ENCODE measurements at places on chromosomes 1 and 21. TPM values are rescaled to one million over a fixed set of nuclear protein-coding genes. Genes with fewer than 3 reads are reported as not detected.

Gene SPATA45
- 1.8 TPM for total RNA-seq

Gene CD101
- total RNA-seq = 1.2 TPM

Gene TCEA3
- total RNA-seq = 0.07 TPM

Gene PGD
- 62.3 TPM for total RNA-seq

Gene TRIM33
- 20.6 TPM for total RNA-seq

Gene FTCD
- total RNA-seq = not detected

Gene CRB1
- 0.07 TPM for total RNA-seq

Gene CEPT1
- total RNA-seq = 49.1 TPM

Gene FAM167B
- 0.20 TPM for total RNA-seq

Gene OLFML2B
- total RNA-seq = 21.1 TPM

Gene JMJD4
- total RNA-seq = 18.8 TPM

Gene SPRR2B
- not detected for total RNA-seq

Gene MAP10
- 3.9 TPM for total RNA-seq

Gene CELA2A
- total RNA-seq = not detected

- no peak for DNase-seq
These were observed 5.3 kb downstream of the TTC24 start for GRCh38 chr1:156584813-156585212.

GRCh38 chr1:26739329-26739914 is 43.6 kb downstream of the ARID1A start:
- DNase-seq = no peak

GRCh38 chr21:32819694-32820093 is 48.1 kb upstream of the PAXBP1 start:
- peak; percentile 10 for DNase-seq

DNA sequence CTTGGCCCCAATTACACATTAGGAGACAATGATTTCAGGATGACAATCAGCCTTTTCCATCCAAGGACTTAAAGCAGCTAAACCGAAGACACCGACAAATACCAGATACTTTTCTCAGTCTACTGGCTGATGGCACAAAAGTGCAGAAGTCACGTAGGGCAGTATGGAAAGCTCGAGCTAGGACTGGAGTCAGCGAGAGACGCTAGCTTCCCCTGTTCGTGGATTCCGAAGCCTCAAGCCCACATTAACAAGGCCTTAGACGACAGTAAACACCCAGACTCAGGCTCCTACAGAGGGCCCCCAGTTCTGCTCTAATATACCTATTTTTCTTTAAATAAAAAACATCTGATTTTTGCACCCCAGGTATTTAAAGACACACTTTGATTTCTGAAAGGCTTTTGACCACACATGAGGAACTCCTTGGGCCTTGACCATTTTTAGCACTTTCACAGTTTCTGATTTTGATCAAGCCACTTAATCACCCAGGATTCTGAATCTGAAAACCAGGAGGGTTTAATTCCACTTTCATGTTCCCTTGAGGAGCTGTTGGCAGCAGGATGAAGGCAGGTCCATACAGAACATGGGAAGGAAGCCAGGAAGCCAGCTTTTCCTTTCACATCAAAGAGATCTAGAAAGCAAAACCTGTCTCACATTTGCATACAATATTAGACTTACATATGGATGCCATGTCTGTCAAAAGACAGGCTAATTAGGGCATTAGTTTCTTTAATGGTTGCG is 204.1 kb downstream of the GABPA start:
- DNase-seq = no peak

DNA sequence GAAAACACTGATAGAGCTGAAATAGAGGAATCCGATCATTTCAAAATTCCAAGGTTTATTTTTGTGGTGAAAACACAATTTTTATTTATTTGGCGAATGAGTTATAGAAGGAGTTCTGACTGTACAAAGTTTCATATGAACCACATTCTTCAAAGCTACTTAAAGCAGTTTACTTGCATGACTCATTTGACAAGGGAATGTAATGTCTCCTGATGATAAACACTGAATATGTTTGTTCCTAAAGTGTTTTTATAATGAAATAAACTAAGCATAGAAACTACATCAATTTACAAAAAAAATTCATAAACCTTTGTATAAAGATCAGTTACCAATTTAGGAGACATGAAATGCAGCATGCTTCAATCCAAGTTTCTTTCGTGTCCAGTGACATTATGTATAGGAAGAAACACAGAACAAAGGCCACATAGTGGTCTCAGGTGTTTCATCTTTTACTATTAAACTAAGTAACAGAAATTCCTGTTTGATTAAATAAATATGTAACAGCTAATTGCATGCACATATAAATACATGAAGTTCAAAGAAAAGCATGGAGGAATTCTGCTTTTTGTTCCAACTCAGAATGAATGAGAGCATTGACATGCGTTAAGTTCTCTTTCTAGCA is 2.5 kb downstream of the PRKACB start:
- peak; percentile 79 for DNase-seq

DNA sequence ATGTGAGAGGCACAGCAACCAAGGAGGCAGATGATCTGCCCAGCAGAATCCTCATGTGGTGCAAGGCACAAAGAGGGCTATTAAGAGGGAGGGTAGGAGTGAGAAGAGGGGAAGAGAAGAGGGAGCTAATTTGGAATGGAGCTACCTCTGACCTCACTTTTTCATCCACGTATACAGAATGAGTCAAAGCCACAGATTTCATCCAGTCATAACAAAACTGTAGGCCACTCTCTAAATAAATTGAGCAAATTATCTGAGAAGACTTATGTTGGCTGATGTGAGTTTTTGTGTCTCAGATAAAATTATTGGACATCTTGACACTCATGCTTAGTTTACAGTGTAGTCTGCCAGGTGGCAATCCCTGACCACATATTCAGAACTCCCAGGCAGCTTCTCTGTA is 325.6 kb downstream of the TTLL7 start:
- peak; percentile 42 for DNase-seq

DNA sequence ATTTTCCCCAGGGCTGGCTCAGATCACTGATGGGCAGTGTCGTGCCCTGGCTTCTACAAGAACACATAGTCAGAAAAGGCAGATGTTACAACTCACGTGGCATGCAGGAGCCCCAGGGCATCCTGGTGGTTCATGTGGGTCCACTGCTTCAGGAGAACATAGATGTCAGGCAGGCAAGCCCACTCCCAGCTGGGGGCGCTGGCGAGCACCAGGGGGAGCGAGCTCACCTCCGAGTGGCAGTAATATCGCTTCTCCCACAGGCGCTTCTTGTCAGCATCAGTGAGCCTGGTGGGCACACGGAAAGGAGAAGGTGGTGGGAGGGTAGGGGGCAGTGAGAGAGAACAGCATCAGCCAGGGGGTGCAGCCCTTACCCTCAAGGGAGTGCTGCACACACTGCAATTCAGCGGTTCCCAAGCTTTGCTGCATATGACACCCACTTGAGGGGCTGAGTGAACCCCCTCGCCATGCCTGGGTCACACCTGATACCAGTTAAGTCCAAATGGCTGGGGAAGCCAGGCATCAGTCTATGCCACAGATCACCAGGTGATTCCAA is 34.3 kb upstream of the PPP1R15B start:
- peak; percentile 42 for DNase-seq

DNA sequence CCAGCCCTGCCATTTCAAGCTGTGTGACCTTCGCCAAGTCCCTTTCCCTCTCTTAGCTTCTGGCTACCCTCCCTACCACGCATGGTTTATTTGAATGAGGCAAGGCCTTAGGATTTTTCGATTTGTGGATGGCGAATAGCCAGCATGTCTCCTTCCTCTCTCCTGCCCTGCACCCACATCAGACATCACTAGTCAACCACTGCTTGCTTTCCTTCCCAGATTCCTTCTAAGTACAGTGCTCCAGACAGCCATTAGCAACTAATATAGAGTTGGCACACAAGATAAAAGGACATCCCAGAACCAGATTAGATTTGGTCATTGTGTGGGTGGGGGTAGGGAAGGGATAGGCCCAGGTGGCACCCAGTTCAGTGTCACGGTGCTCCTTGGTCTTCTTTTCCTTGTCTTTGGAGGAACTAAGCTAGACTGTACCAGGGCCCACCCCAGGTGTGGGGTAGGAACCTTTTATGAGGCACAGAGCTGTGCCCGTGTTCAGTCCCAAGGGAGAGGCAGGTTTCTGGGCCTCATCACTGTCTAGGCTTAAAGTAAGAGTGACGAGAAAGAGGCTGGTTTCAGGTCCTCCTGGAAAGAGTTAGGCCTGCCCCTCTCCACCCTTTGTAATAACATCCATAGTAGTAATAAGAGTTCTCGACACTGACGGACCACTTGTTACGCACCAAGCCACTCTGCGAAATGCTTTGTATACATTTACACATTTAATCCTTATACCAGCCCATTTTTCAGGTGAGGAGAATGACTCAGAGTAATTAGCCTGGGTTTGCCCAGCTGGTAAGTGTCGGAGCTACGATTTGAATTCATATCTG is 8.6 kb downstream of the ALPL start:
- DNase-seq = no peak

DNA sequence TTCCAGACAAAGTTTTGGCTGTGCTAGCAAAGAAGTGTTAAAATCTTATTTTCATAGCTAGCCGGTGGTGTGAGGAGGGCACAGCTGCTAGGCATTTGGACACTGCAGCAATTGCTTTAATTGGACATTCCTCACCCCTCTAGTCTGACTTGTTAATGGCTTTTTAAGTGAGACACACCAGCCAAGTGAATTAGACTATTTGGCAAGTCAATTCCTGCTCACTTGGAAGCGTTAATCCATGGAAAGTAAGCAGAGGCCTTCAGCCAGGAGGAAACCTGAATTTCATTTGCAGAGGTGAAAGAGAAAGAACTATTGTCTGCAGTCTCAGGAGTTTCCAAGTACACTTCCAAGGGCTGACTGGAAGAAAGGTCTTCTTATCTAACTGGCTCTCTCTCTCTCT is 175.7 kb downstream of the ST6GALNAC3 start:
- no peak for DNase-seq

- DNase-seq = peak; percentile 75
These were observed 652.5 kb downstream of the KIF26B start for GRCh38 chr1:245807306-245807705.

- DNase-seq = no peak
These were observed 283.5 kb downstream of the RWDD3 start for GRCh38 chr1:95517506-95517905.

GRCh38 chr1:199545780-199546179 is 481.7 kb upstream of the NR5A2 start:
- DNase-seq = peak; percentile 44

DNA sequence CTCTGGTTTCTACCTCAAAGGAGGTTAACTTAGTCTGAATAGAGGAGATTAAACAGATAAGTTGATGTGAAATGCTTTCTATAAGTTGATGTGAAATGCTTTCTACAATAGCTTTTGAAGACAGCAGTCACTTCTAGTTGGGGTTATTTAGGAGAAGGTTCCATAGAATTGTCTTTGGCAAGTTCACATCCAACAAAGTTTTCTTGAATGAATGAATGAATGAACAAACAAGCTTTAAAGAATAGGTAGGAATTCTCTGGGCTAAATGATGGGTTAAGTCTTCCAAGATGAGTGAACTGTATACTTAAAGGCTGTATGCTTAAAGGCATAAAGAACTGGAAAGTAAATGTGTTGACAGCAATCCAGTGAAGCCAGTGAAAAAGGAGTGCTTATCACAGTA is 1.9 kb downstream of the CDC73 start:
- no peak for DNase-seq

DNA sequence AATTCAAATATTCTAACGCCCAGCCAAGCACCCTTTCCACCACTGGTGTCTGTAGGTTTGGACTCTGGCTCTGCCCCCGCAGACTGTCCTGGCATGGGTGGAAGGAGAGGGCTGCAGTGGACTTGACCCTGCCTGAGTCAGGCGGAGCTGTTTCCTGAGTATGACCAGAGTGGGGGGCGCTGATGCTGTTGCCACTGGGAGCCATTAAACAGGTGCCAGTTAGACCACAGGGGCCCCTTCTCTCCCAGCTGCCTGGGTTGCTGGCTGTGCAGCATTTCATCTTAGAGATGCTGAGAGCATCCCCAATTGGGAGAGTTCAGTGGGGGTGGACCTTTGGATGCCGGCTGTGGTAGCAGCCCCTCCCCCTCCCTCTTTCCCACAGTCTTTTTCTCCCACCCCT is 539.5 kb downstream of the MATN1 start:
- no peak for DNase-seq

GRCh38 chr1:225845571-225846259 is 35.8 kb downstream of the EPHX1 start:
- DNase-seq = peak; percentile 76

- no peak for DNase-seq
These were observed 98.2 kb upstream of the ZNHIT6 start for GRCh38 chr1:85806236-85806965.

GRCh38 chr1:205792961-205793673 is 17.8 kb upstream of the RAB29 start:
- DNase-seq = no peak

DNA sequence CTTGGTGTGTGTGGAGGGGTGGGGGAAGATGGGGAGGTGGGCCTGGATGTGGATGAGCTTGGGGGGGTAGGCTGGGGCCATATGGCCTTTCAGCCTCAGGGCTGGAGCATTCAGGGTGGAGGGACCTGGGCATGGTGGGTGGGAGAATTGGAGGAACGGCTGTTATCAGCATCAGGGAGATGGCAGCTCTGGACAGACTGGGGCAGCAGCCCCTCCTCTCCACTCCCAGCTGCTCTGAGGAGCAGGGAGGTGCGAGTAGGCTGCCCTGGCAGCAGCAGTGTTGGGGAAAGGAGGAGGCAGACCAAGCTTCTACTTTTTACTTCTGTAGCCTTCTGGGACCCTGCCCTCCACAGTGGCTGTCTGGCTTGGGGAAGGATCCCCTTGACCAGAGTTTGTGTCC is 10.2 kb downstream of the PPFIA4 start:
- DNase-seq = no peak

GRCh38 chr1:45001011-45001481 is 10.1 kb downstream of the HECTD3 start:
- peak; percentile 22 for DNase-seq

GRCh38 chr1:213159376-213159775 is 108.3 kb downstream of the RPS6KC1 start:
- DNase-seq = no peak

GRCh38 chr1:155277902-155278688 is 832 bp downstream of the HCN3 start:
- DNase-seq = peak; percentile 33

GRCh38 chr1:236759252-236759859 is 35.7 kb upstream of the MTR start:
- DNase-seq = peak; percentile 48

GRCh38 chr1:241706967-241707366 is 54.9 kb downstream of the WDR64 start:
- DNase-seq = peak; percentile 97

- DNase-seq = peak; percentile 60
These were observed 129.2 kb downstream of the ADAMTS1 start for GRCh38 chr21:26715878-26716506.
